Testis (tissue), 5 donors: ENCODE measurements at places on chromosomes 2 and 18. TPM values are rescaled to one million over a fixed set of nuclear protein-coding genes. Genes with fewer than 3 reads are reported as not detected.

RAPGEF4 gene
- total RNA-seq = 22.5 TPM

TXNDC2 gene
- total RNA-seq = 30.5 TPM

SPR gene
- total RNA-seq = 27.6 TPM

B4GALT6 gene
- 14.9 TPM for total RNA-seq

GPR39 gene
- 2.7 TPM for total RNA-seq

ARHGAP15 gene
- 7.7 TPM for total RNA-seq

CRYGB gene
- 0.79 TPM for total RNA-seq

PROC gene
- 0.63 TPM for total RNA-seq

REEP1 gene
- total RNA-seq = 241 TPM

XDH gene
- 0.43 TPM for total RNA-seq

PSMG2 gene
- 114 TPM for total RNA-seq
